Stimulated activated CD8-positive, alpha-beta memory T cell treated with anti-CD3 and anti-CD28 coated beads, Interleukin-4, amount 100 ng/mL, for 1 hour (primary cell): ENCODE measurements at places on chromosomes 6 and 20.

DNA sequence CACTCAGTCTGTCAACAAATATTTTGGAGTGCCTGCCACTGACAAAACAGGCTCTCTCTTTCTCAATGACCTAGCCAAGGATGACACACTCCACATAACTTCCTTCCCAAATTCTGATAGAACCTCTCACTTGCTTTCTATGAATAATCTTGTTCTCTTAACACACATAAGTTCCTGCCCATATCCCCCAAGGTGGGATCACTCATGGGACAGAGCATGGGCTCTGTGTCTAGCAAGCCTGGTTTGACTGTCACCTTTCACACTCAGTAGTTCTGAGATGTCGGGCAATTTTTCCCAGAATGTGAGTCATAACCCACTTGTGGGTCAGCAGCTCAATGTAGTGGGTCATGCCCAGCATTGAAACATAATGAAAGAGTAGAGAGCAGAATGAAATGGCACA, 78.1 kb downstream of the LRFN2 start:
- DNase-seq, result no peak

GRCh38 chr6:169240125-169240524, 13.5 kb downstream of the THBS2 start:
- no peak for DNase-seq

- no peak for DNase-seq
These were observed 67.5 kb downstream of the TBC1D7 start for GRCh38 chr6:13260831-13261230.

- DNase-seq, result no peak
These were observed 27.2 kb upstream of the BRPF3 start for GRCh38 chr6:36169023-36170007.

DNA sequence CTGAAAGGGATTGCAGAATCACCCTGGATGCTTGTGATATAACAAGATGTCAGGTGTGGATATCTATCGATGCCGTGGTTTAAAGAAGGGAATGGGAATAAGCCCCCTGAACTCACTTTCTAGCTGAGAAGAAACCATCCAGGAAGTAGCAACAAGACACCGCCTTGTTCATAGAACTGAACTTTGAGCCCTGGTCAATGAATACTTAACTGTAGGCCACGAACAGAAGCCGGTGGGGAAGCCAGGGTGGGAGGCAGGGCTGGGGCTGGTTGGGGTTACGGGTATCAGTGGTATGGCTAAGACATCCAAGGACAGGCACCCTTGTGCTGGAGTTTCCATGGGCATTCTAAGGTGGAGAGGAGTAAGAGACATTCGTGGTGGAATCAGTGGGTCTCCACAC, 61.0 kb downstream of the UST start:
- no peak for DNase-seq

DNA sequence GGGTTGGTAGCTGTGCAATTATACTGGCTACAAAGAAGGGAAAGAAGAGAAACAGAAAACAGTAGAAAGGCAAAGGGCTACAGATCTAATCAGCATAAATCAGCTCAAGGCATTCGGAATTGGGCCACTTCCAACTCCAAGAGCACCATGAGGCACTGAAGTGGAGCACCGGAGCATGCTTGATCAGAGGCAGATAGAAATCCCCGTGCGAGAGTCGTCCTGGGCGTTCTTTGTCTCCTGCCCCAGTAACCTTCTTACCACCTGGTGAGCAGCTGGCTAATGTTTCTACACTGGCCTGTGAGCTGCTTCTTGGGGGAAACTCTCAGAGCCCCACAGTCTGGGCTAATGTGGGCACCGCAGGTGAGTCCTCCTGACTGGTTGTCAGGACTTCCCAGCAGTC, 16.7 kb downstream of the NEDD9 start:
- no peak for DNase-seq

DNA sequence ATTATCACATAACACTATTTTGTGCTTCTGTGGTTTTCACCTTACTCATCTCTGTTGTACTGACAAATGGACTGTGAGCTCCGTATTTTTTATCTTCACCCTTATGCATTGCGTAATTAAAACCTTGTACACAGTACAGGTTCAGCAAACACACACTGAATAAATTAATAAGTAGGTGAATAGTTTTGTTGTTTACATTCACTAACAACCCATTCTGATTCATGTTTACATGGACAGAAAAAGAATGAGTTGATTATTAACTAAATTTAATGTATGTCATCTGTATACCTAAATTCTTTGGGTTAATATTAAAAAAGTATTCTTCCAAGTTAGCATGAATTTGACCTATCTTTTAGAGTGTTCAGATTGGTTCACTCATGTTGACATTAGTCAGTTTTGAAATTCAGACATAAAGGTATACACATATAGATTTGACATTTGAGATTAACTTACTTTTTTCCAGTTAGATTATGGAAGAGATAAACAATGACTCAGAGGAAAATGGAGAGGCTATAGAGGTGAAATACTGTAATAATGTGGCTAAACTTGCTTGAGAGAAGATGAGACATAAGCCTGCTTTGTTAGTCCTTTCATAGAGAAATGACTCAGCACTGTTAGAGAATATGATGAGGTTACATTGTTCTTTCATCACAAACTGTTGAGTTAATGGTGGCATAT, 541.7 kb upstream of the FLRT3 start:
- no peak for DNase-seq
